ACHN (cell line): ENCODE measurements at places on chromosomes 2 and 18.

DNA sequence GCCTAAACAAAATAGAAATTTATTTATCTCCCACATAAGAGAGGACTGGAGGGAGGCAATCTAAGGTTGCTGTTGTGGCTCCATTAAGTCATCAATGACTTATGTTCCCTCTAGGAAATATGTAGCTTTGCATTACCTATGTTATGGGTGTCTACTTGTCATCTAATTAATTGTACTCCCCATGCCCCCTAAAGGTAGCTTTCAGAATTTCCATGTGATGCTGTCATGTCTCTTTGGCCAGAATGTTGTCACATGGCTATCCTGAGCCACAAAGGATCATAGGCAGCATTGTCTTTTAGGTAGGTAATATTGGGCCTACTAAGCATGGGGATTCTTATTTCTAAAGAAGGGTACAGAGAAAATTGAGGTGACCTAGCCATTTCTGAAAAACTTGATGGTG lies 935.6 kb upstream of the FANCL start:
- DNase-seq: no peak

GRCh38 chr2:39506215-39506614 lies 69.1 kb upstream of the MAP4K3 start:
- DNase-seq: no peak

- DNase-seq: no peak
Measured at GRCh38 chr2:212426637-212427412, 111.8 kb downstream of the ERBB4 start.

DNA sequence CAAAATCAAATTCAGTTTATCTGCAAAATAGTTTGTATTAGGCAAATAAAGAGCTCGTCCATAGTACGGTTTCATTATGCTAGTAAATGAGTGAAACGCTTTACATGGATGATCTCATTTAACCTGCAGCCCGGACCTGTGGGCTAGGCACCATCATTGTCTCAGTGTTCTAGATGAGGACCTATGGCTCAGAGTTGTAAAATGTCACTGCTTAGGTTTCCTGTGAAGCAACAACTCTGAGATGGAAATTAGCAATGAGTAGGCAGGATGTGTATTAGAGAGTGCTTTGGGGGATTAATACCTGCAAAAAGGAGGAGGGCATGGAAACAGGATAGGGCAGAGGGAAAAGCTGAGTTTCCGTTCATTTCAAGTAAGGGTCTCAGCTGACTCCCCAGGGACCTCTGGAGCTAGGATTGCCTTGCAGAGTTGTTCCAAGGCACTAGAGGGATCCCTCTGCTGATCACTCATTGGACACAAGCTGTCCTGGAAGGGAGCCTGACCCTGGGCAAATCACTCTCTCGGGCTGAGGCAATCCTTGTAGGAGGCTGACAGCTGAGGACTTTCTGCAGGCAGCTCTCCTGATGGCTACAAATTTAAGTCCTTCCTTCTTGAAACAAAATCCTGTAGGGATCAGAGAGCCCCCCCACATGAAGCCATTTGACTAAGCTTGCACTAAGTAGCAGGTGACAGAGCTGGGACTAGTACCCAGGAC lies 58.8 kb upstream of the SIX2 start:
- DNase-seq: no peak

DNA sequence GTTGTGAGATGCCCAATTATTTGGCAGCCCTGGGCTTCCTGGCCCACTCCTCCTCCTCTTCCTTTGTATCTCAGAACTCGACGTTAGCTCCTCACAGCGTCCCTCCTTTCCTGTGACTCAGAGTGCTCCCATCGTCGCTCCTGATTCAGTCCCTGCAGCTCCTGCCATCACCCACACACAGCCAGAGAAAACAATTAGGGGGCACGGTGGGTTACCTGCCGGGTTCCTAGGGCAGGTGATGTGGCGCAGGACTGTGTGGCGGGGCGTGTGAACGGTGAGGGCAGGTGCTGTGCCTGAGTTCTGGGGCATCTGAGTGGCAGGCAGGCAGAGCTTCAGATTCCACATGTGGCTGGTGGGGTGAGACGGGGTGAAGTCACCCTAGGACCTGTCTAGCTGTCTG lies 42.6 kb downstream of the GLI2 start:
- no peak for DNase-seq

DNA sequence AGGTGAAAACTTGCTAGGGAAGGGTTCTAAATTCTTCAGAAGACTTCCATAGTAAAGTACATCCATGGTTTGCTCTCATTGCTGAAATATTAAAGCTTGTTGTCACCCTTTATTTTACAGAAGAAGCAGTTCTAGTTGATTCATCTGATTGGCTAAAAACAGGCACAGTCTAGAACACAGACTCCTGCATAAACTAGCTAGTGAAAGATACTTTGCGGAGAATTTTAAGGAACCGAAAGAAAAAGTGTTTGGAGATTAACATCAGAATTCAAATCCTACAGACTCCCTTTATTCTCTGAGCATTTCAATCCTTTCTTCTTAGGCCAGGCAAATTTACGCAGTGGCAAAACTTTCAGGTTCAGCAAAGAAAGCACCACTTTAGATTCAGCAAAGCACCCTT lies 1076.5 kb upstream of the ZEB2 start:
- no peak for DNase-seq

- DNase-seq: no peak
Measured at GRCh38 chr18:57561261-57561660, 25.2 kb downstream of the FECH start.

- peak; percentile 66 for DNase-seq
Measured at GRCh38 chr18:61992285-61992684, 99.5 kb upstream of the RNF152 start.

GRCh38 chr2:156124458-156124857 lies 208.1 kb downstream of the NR4A2 start:
- no peak for DNase-seq

- no peak for DNase-seq
Measured at GRCh38 chr18:8050616-8051329, 483.7 kb downstream of the PTPRM start.

GRCh38 chr2:241489733-241490680 lies 18.4 kb downstream of the STK25 start:
- DNase-seq: no peak

DNA sequence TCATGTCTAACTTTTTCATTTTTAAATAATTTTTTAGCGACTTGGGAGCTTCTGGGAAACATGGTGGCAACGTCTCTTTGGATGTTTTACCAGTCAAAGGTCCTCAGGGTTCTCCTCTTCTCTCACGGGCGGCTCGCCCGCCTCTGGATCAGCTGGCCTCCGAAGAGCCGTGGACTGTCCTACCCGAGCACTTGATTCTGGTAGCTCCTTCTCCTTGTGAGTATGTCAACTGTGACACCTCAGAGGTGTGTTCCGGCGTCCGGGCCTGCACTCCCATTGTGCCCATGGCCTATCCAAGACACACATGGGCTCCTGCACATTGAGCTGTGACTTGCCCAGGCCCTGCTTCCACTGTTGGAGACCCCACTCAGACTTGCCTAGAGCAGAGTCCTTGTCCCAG lies 104.3 kb downstream of the CEP192 start:
- DNase-seq: no peak

- no peak for DNase-seq
Measured at GRCh38 chr18:51525453-51526225, 328.2 kb upstream of the MEX3C start.

- no peak for DNase-seq
Measured at GRCh38 chr2:62854600-62855514, 149.3 kb downstream of the EHBP1 start.
